Right atrium auricular region (tissue), 2 donors: ENCODE measurements at places on chromosomes 3 and 15.

- DNase-seq: no peak
Measured at GRCh38 chr15:79408041-79408440, 24.1 kb upstream of the MINAR1 start.

DNA sequence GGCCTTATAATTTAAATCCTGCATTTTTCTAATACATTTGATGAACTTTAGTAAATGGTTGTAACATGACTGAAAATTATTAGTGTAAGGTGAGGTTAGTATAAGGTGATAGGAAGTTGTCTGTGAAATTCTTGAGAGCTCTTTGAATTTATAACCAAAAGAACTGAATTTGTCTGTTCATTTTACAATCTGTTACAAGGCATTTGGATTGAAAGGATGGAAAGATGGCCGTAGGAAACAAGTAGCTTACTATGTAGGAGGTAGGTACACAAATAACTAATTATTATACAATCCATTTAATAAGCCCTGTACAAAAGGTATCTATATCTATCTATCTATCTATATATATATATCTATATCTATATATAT lies 6.6 kb downstream of the DIPK2A start:
- DNase-seq: no peak

DNA sequence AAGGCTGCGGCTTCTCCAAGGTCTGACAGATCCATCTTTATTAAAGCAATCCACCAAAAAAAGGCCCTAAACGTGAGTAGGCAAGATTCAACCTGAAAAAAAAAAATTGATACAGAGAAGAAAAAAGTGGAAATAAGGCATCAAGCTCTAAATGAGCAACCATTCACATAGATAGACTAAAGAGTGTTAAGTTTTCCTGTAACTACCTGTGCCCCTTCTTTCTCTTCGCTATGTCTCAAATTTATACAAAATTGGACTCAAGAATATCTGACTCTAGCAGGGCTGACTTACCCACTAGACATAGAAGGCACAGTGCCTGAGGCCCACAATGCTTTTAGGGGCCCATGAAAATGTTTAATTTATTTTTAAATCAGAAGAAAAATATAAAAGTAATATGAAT lies at the start of gene MYH15:
Gene MYH15, minus strand, starts transcription at position 101 of the 400 bp plus-strand sequence. Its CDS starts 66 bp downstream, at position 35.
- DNase-seq: no peak

DNA sequence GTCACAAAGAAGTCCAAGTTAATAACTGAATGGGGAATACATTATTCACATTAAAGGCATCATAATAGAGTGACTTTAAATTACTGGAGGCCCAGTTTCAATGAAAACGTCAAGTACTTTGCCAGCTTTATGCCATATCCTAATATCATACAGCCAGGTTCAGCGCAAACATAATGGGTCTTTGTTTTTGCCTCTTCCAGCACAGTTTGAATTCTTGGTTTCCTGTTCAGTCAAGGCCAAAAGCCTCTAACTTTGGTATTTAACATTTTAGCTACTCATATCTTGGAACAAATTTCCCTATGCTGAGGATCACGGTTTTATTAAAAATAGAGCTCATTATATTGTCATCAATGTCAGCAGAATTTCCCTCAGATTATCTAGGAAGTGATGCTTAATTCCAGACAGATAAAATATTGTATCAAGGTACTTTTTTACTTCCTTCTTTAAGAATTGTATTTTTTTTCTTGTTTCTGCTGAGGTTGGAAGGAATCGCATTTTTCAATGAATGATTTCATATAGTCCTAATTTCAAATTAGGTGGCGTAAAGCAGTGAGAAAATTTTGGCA lies 269.2 kb downstream of the THRB start:
- DNase-seq: no peak

- no peak for DNase-seq
Measured at GRCh38 chr15:69119683-69120395, 40.6 kb upstream of the GLCE start.

DNA sequence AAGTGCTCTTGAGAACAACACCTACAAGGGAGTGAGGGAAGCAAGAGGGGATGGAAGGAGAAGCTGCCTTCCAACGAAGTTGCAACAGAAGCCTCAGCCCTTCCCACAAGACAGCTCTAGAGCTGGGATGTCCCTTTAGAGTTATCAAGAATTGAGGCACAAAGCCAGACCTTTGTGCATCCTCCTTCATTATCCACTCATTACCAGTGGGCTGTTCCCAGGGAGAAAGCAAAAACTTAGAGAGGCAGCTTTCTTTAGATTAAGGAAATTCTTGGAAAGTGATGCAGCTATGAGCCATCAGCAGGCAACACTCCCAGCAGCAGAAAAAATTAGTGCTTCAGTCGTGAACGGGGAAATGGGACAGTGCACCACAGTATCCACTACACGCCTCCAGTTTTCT lies 10.6 kb upstream of the CD96 start:
- no peak for DNase-seq

- no peak for DNase-seq
Measured at GRCh38 chr3:15051531-15051930, 13.6 kb downstream of the MRPS25 start.
